ENCODE measurements at places on chromosomes 5 and 9. TPM values are rescaled to one million over a fixed set of nuclear protein-coding genes. Genes with fewer than 3 reads are reported as not detected.

The KLF9 gene
- total RNA-seq: 0.09 TPM

The IL5 gene
- total RNA-seq: not detected

DNA sequence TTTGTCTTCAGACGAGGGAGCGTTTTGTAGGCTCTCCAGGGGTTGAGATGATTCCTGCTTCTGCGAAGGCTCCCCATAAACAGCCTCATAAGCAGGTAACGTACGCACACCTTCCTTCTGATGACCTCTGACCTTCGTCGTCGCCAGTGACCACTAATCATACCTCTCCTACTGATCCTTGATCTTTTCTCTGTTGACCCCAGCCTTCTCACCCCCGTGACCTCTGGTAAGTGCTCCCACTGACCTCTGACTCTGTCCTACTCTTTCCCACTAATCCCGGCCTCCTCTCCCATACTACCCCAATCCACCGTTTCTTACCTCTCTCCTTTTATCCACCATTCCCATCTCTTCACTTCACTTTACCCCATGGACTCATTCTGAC is 345 bp downstream of the DNAI1 start:
- no peak for DNase-seq

The INSYN2B gene
- not detected for total RNA-seq

GRCh38 chr9:16262477-16263261 is 607.8 kb downstream of the BNC2 start:
- peak; percentile 85 for DNase-seq

- DNase-seq: no peak
Observed at GRCh38 chr9:126532489-126532888, 81.2 kb upstream of the LMX1B start.

- DNase-seq: no peak
Observed at GRCh38 chr5:122153230-122153629, 23.9 kb downstream of the ZNF474 start.

The NIPBL gene
- total RNA-seq: 61.5 TPM

- DNase-seq: no peak
Observed at GRCh38 chr5:132049559-132049958, 10.9 kb upstream of the IL3 start.

The TXNDC8 gene
- total RNA-seq: not detected

- DNase-seq: no peak
Observed at GRCh38 chr5:68918306-68918705, 175.5 kb upstream of the SLC30A5 start.

- no peak for DNase-seq
Observed at GRCh38 chr5:119360905-119361593, 5.2 kb downstream of the TNFAIP8 start.

The KIAA0825 gene
- 2.2 TPM for total RNA-seq

The LRRC19 gene
- total RNA-seq: not detected

The CKMT2 gene
- total RNA-seq: 0.88 TPM

DNA sequence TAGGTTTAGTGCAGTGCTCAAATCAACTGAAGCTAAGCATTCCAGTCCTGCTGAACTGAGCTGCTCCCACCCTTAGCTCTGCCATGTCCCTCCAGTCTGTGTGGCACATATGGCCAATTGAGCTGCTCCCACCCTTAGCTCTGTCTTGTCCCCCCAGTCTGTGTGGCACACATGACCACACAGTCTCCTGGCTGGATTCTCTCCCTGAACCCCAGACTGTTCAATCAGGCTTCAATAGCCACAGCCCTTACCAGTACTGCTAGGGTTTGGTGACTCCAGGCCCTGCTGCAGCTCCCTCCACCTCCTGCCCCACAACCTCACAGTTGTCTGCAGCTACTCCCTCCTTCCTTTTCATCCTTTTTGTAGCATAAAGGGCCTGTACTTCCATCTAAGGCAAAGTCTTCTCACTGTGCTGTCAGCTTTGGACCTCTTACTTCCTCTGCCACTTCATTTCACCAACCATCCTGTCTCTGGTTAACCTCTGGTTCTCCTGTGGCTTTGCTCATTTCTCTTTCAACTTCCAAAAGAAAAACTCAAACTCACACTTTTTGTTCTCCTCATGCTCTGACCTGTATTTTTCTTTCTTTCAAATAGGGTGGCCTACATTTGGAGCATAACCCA is 50.8 kb downstream of the ADAMTS12 start:
- no peak for DNase-seq

DNA sequence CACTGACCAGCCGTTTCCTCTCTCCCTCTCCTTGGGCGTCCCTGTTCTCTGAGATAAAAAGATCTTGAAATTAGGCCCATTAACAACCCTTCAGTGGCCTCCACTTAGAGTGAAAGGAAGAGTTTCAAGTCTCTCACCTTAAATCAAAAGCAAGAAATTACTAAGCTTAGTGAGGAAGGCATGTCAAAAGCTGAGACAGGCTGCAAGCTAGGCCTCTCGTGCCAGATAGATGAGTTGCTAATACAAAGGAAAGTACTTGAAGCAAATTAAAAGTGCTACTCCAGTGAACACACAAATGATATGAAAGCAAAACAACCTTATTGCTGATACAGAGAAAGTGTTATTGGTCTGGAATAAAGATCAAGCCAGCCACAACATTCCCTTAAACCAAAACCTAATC is 331.3 kb upstream of the SEMA6A start:
- DNase-seq: no peak

DNA sequence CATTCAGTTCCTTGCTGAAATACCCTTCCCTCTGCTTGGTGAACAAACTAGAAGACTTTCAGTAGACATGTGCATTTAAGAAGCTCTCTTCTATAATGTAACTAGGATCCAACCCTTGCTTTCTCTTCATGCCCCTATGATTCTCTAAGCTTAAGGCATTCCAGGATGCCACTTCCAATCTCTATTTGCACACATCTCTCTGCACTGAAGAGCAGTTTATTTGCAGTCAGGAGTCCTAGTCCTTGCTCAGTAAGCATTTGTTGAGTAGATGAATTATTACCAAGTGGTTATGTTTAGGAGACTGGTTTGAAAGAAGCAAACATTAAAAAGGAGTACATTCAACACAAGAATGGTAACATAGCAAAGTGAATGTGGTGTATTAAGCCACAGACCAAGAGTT is 274.2 kb upstream of the KLF9 start:
- no peak for DNase-seq

- DNase-seq: no peak
Observed at GRCh38 chr9:79707589-79707988, 135.8 kb downstream of the TLE4 start.

- DNase-seq: peak; percentile 20
Observed at GRCh38 chr5:1465117-1465516, 19.9 kb upstream of the SLC6A3 start.

The CEP78 gene
- total RNA-seq: 71.6 TPM

GRCh38 chr5:158874343-158874742 is 225.4 kb downstream of the EBF1 start:
- no peak for DNase-seq

The F12 gene
- total RNA-seq: 2.7 TPM

All from endodermal cell (in vitro differentiated cells).